NCI-H510A treated with DMSO at 0.1 percent for 48 hours (cell line): ENCODE measurements at places on chromosomes 6 and 20.

- no peak for DNase-seq
These were observed 38.7 kb downstream of the RGS17 start for GRCh38 chr6:153092082-153093013.

DNA sequence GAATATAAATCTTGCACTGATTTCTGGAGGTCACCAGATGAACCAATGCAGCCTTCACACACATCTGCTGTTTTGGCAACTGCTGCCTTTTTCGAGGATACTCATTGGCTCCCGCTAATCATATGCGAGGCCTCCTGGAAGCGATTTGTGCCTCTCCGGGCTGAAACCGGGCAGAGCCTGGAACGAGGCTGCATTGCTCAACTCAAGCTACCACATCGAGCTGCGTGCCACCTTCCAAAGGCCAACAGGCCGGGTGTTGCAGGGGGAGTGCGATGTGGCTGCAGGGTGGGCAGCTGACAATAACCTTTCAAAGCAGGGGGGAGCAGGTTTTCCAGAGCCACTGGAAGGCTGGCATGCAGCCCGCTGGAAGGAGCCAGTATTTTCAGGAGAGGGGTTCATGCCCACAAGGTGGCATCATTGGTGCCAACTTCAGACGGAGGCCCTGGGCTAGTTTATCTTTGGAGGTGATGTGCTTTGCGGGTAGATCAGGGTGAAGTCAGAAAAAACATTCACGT, 122.6 kb upstream of the IFNGR1 start:
- no peak for DNase-seq

DNA sequence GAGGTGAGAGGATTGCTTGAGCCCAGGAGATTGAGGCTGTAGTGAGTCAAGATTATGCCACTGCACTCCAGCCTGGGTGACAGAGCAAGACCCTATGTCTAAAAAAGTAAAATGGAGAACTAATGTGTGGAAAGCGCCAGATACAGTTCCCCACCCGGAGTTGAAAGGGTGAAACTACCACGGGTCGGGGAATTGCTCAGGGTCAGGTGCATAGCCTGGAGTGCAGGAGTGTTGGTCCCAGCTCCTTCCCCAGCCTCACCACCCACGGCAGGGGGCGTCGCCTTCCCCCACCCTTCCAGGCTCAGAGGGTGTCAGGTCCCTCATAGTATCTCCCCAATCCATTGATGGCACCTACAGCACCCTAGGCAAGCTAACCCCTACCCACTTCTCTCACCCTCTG, 26.1 kb downstream of the C20orf203 start:
- DNase-seq: no peak

GRCh38 chr6:116104636-116105035, 4.0 kb downstream of the NT5DC1 start:
- no peak for DNase-seq

GRCh38 chr20:16569246-16570153, 3.7 kb downstream of the KIF16B start:
- no peak for DNase-seq

GRCh38 chr6:20167601-20168000, 44.7 kb downstream of the MBOAT1 start:
- no peak for DNase-seq
